ENCODE measurements at places on chromosomes 7 and 10. TPM values are rescaled to one million over a fixed set of nuclear protein-coding genes. Genes with fewer than 3 reads are reported as not detected.

LEP gene
- not detected for total RNA-seq

FAM13C gene
- total RNA-seq: 0.22 TPM

PNLIPRP2 gene
- not detected for total RNA-seq

EXOSC1 gene
- total RNA-seq: 54.8 TPM

MEOX2 gene
- total RNA-seq: not detected

CALHM3 gene
- total RNA-seq: 0.50 TPM

NOS3 gene
- 0.51 TPM for total RNA-seq

SCD gene
- total RNA-seq: 169 TPM

SPDYE5 gene
- total RNA-seq: not detected

NEURL1 gene
- 0.75 TPM for total RNA-seq

CNPY1 gene
- not detected for total RNA-seq

ZPBP gene
- total RNA-seq: not detected

ELMO1 gene
- total RNA-seq: 3.0 TPM

PKD2L1 gene
- 0.05 TPM for total RNA-seq

WNT8B gene
- total RNA-seq: not detected
